ENCODE measurements at places on chromosomes 2 and 18.

- no peak for DNase-seq
Observed at GRCh38 chr18:76275727-76276313, 219.2 kb downstream of the ZNF516 start.

DNA sequence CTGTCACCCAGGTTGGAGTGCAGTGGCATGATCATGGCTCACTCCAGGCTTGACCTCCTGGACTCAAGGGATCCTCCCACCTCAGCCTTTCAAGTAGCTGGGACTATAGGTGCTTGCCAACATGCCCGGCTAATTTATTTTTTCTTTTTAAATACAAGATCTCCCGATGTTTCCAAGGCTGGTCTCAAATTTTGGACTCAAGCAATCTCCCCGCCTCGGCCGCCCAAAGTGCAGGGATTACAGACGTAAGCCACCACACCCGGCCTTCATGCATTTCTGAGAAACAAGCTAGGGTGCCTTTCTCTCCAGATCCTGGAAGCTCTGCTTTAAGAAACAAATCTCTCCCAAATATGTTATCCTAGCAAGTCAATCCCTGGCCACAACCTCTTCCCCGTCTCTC lies 234.1 kb downstream of the FBXO15 start:
- DNase-seq: no peak

GRCh38 chr2:62216616-62217015 lies 20.7 kb downstream of the B3GNT2 start:
- no peak for DNase-seq

GRCh38 chr18:77486985-77487384 lies 237.3 kb downstream of the GALR1 start:
- DNase-seq: no peak

GRCh38 chr2:79065201-79065600 lies 22.6 kb downstream of the REG1B start:
- no peak for DNase-seq

DNA sequence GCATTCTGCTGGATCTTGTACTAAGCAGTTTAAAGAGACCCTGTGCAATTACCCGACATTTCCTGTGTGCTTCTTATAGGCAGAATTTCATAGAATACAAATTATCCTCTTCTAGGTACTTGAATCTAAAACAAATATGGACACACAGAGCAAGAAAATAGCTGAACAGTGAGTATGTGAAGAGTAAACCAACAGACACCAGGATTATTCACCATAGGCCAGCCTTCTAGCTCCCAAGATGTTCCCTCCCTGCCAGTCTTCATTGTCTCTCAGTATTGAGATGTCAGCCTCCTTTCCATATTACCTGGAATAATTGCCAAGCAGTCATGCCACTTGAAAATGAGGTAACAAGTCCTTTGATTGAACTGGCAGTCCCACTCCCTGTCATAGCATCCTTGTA lies 187.1 kb downstream of the PTPRM start:
- DNase-seq: peak; percentile 2

DNA sequence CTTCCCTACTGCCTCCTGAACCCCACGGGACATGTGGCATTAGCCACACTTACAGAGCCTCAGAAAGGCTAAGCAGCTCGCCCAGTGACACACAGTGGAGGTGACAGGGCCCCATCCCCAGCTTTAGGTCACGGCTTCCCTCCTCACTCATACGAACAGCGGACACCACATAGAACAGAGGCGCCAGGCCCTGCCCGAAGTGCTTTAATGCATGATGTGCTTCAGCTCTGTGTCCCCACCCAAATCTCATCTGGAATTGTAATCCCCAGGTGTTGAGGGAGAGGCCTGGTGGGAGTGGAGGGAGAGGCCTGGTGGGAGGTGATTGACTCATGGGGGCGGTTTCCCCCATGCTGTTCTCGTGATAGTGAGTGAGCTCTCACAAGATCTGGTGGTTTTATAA lies 135.3 kb downstream of the PTGR3 start:
- no peak for DNase-seq

GRCh38 chr2:127415593-127416505 lies 2.4 kb upstream of the PROC start:
- DNase-seq: peak; percentile 68

GRCh38 chr2:241665731-241666440 lies 20.7 kb downstream of the DTYMK start:
- no peak for DNase-seq

- no peak for DNase-seq
Observed at GRCh38 chr18:58351776-58352175, 277.1 kb downstream of the ALPK2 start.

- no peak for DNase-seq
Observed at GRCh38 chr2:206616151-206616550, 26.1 kb upstream of the FAM237A start.

DNA sequence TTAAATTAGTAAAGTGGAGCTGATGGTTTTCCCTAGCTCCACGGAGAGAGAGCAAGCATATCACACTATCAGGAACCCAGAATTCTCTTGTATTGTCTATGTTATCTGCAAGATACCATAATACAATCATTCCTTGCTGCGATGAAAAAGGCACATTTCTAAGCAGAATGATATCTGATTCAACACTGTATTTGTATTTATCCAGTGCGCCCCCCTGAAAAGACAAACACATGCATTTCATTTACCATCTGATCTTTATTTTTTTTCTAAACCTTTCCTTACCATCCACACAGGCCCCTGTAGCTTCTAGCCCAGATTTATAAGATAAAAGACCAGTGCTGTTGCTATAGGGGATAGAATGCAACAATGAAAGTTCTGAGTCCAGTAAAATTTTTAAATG lies 420.6 kb downstream of the TDRD15 start:
- DNase-seq: no peak

GRCh38 chr18:66193394-66193793 lies 410.5 kb downstream of the CDH19 start:
- DNase-seq: no peak

DNA sequence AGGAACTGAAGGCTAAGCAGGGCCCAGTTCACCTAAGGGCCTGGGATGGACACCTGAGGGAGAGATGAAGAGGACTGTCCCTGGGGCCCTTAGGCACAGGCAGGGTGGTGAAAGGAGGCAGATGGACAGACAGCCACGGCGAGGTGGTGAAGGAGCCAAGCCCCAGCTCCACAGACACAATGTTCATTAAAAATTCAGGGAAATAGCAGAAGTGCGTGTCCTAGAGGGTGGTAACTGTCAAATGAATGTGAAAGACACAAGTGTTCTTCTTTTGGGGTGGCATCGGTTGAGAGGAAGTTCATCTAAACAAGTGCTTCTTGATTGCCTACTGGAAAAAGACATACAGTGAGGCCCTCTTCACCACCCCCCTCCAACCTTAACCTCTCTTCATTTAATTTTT lies 76.2 kb upstream of the SIX2 start:
- DNase-seq: no peak

- DNase-seq: no peak
Observed at GRCh38 chr18:63890950-63891304, 3.4 kb downstream of the SERPINB2 start.

DNA sequence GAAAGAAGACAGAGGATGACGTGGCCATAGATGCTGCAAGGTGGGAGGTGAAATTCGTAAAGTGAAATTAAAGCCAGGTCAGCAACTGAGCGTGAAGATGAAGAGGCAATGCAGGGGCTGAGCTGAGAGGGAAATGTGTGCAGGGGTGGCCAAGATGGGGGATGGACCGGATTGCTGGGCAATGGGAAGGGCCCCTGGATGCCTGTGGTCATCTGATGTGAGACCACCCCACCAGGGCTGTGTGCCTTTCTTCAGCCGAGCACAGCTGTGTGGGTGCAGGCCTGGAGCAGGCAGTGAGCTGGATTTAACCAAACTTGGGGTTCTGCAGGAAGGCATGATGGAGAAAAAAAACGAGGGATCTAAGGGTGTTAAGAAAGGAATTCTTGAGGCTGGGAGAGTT lies 80.4 kb downstream of the ZCCHC2 start:
- DNase-seq: no peak

- no peak for DNase-seq
Observed at GRCh38 chr2:176753205-176753604, 459.4 kb upstream of the HNRNPA3 start.

GRCh38 chr2:162063281-162063680 lies 10.7 kb downstream of the DPP4 start:
- no peak for DNase-seq

DNA sequence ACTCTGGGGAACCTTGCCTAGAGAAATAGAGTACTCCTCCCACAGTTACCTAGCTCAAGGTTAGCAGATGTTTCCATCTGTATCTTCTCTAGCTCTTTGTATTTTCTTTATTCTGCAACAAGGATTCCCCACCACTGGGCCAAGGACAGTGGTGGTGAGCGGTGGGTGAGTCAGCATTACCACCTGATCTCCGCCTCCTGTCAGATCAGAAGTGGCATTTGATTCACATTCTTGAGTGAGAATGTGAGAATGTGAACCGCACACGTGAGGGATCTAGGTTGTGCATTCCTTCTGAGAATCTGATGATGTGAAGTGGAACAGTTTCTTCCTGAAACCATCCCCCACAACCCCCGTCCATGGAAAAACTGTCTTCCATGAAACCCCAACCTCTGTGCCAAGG lies 9.0 kb downstream of the EPB41L3 start:
- no peak for DNase-seq

DNA sequence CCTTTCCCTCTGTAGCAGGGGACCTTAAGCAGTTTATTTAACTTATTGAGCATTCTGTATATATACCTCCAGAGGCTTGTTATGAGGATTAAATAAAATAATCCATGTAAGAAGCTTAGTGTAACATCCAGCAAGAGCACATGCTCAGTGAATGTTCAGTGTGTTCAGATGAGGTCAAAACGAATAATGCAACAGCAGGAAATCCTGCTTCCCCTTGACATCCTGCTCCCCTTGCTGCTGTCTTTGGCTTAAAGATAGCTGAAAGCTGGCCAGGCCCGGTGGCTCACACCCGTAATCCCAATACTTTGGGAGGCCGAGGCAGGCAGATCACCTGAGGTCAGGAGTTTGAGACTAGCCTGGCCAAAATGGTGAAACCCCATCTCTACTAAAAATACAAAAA lies 68.7 kb downstream of the COL4A4 start:
- DNase-seq: no peak

DNA sequence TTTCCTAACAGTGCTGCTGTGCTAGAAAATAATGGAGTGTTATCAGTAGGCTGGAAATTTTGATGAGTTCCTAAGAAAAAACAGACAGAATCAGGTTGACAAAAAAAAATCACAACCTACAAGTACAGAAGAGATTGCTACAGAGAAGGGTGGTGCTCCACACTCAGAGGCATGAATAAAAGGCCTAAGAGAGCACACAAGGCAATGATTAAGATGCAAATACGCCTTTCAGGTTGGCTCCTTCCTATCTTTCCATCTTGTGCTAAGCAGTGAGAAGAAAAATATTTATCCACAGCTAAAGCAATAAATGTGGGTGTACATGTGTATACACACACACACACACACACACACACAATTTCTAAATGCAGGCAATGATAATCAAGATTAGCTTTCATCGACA lies 130.6 kb upstream of the UBE2E3 start:
- DNase-seq: no peak

DNA sequence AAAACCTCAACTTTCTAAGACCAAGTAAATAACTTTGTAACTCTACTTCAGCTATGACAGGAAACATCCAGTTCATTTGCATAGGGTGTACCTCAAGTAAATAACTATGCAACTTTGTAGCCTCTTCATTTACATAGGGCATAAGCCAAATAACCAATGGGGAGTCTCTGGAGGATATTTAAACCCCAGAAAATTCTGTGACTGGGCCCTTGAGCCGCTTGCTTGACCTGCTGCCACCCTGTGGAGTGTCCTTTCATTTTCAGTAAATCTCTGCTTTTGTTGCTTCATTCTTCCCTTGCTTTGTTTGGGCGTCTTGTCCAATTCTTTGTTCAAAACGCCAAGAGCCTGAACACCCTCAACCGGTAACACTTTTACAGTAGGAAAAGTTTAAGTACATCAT lies 1112.7 kb upstream of the NRXN1 start:
- no peak for DNase-seq

DNA sequence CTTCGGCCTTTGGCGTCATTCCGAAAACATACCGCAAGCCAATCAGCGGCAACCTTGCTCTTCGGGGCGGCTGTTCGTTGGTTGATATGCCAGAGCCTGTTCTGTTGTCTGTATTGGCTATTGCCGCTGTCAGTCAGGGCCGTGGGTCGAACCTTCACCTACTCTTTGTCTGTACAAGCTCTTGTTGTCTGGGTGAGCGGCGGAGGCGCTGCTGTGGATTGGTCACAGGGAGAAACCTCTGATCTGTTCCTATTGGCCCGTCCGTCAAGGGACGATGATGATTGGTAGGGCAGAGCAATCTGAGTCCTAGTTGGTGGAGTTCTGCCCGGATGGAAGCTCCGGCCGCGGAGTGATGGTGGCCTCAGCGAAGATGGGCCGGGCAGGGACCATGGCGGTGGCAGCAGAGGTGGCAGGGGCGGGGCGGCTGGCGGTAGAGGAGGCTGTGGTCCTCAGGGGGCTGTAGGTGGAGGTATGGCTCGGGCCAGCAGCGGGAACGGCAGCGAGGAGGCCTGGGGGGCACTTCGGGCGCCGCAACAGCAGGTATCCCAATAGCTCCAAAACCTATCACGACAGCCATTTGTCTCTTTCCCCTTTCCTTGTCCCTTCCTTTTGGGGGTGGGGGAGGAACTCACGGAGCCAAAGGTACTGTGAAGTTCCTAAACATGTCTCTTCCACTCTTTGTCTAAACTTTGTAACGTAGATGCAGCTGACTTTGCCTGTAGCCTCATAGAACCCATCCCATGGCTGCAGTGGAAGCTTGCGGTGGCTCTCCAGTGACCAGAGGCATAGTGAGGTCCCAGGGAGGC lies at the start of gene WBP1:
TSS of gene WBP1 (plus strand) at position 307 of the 806 bp plus-strand sequence. CDS start at position 472, 165 bp downstream.
- peak; percentile 99 for DNase-seq

GRCh38 chr2:54054271-54054670 lies 61.1 kb upstream of the ACYP2 start:
- DNase-seq: no peak

DNA sequence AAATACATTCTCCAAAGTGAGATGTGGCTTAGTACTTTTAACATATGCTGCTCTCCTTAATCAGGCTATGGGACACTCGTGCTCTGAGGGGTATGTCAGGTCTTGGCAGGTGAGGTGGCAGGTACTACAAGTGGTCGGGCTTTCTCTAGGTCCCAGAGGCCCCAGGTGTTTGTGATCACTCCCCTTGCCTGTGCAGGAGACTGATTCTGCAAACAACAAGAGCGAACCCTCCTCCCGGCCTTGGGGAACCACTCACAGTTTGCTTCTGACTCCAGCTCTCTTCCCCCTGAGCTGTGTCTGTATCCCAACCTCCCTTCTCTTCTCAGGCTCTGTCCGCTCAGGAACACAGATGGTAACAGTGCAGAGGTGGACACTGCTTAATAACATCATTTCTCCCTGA lies 48.1 kb downstream of the ATOH8 start:
- no peak for DNase-seq

GRCh38 chr2:57987835-57988573 lies 58.6 kb upstream of the VRK2 start:
- DNase-seq: no peak
